ENCODE measurements at places on chromosomes 1 and 21.

GRCh38 chr1:27864264-27864895, 8.0 kb upstream of the THEMIS2 start:
- H3K4me3 ChIP-seq = no peak overlapping the region
- DNase-seq = no peak
- no peak overlapping the region for H3K27ac ChIP-seq
- H3K4me1 ChIP-seq = peaks cover 11% of the 10 kb centered on the region
- no peaks in the 10 kb centered on the region for H3K27me3 ChIP-seq

GRCh38 chr1:154993572-154994268, at the start of gene LENEP:
LENEP (plus strand) TSS chr1:154993586; CDS start chr1:154993608, 22 bp downstream.
- H3K36me3 ChIP-seq = peaks cover 29% of the 10 kb centered on the region
- DNase-seq = no peak

- H3K4me1 ChIP-seq = no peaks in the 10 kb centered on the region
- no peak overlapping the region for H3K4me3 ChIP-seq
- no peaks in the 10 kb centered on the region for H3K27me3 ChIP-seq
- no peak overlapping the region for H3K27ac ChIP-seq
- no peaks in the 10 kb centered on the region for H3K36me3 ChIP-seq
These were observed 13.5 kb upstream of the SETDB1 start for GRCh38 chr1:150912623-150913022.

DNA sequence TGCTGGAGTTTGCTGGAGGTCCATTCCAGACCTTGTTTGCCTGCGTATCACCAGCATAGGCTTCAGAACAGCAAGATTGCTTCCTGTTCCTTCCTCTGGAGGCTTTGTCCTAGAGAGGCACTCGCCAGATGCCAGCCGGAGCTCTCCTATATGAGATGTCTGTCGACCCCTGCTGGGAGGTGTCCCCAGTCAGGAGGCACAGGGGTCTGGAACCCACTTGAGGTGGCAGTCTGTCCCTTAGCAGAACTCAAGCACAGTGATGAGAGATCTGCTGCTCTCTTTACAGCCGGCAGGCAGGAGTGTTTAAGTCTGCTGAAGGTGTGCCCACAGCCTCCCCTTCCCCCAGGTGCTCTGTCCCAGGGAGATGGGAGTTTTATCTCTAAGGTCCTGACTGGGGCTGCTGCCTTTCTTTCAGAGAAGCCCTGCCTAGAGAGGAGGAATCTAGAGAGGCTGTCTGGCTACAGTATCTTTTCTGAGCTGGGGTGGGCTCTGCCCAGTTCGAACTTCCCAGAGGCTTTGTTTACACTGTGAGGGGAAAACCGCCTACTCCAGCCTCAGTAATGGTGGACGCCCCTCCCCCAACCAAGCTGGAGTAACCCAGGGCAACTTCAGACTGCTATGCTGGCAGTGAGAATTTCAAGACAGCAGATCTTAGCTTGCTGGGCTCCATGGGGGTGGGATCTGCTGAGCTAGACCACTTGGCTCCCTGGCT, 205.0 kb downstream of the GPR52 start:
- H3K4me3 ChIP-seq = no peak overlapping the region
- H3K4me1 ChIP-seq = no peaks in the 10 kb centered on the region
- H3K36me3 ChIP-seq = no peaks in the 10 kb centered on the region
- no peak for DNase-seq
- H3K27ac ChIP-seq = no peak overlapping the region

DNA sequence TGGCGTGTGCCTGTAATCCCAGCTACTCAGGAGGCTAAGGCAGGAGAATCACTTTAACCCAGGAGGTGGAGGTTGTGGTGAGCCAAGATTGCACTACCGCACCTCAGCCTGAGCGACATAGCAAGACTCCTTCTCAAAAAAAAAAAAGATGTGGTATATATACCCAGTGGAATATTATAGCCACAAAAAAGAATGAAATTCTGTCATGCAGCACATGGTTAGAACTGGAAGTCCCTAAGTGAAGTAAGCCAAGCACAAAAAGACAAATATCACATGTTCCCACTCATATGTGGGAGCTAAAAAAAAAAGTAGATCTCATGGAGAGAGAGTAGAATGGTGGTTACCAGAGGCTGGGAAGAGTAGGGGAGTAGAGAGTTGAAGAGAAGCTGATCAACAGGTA, 18.7 kb downstream of the PSMB4 start:
- DNase-seq = no peak
- H3K27me3 ChIP-seq = no peaks in the 10 kb centered on the region
- no peaks in the 10 kb centered on the region for H3K4me1 ChIP-seq
- H3K27ac ChIP-seq = no peak overlapping the region
- no peak overlapping the region for H3K4me3 ChIP-seq
- peaks cover 67% of the 10 kb centered on the region for H3K36me3 ChIP-seq

- H3K36me3 ChIP-seq = peaks cover 58% of the 10 kb centered on the region
- H3K27me3 ChIP-seq = no peaks in the 10 kb centered on the region
- H3K4me1 ChIP-seq = peaks cover 45% of the 10 kb centered on the region
- no peak for DNase-seq
- no peak overlapping the region for H3K4me3 ChIP-seq
These were observed 67.1 kb downstream of the SLC19A1 start for GRCh38 chr21:45475004-45475685.

Data from spinal cord (tissue), 10 donors.